Smooth muscle cell of the brain vasculature (primary cell): ENCODE measurements at places on chromosomes 12 and 14.

- DNase-seq, result no peak
Measured at GRCh38 chr12:76504606-76505005, 55.0 kb downstream of the OSBPL8 start.

DNA sequence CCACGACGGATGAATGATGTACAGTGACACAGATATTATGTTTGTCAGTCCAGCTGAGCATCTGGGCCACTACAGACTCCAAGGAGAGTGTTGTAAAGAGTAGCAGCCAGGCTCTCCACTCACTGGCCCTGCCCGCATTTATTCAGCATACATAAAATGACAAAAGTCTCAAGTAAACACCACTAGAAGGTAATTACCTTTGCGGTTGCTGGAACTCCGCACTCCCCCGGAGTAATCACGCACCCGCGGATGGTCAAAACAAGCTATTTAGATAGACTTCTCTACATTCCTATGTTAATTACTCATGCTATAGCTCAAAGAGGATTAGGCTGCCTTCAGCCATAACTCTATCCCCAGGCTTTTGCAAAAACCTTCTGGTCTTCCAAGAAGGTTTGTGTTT is 18.8 kb upstream of the STRAP start:
- DNase-seq, result no peak

- no peak for DNase-seq
Measured at GRCh38 chr14:54023027-54023426, 66.4 kb upstream of the BMP4 start.

DNA sequence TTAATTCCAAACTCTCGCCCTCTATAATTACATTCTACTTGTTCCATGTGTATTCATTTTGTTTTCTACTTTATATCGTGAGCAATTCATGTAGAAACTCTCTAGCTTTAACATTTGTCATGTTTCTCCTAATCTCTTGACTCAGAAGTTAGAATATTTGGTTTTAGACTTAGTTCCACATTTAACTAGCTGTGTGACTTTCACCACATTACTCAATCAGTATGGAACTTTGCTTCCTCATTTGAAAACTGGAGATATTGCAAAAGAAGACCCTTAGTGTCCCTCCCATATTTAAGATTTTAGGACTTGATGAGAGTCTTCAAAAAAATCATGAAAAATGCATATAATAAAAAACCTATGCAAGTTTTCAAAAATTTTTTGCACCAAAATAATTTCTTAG is 447.5 kb downstream of the GXYLT1 start:
- no peak for DNase-seq

DNA sequence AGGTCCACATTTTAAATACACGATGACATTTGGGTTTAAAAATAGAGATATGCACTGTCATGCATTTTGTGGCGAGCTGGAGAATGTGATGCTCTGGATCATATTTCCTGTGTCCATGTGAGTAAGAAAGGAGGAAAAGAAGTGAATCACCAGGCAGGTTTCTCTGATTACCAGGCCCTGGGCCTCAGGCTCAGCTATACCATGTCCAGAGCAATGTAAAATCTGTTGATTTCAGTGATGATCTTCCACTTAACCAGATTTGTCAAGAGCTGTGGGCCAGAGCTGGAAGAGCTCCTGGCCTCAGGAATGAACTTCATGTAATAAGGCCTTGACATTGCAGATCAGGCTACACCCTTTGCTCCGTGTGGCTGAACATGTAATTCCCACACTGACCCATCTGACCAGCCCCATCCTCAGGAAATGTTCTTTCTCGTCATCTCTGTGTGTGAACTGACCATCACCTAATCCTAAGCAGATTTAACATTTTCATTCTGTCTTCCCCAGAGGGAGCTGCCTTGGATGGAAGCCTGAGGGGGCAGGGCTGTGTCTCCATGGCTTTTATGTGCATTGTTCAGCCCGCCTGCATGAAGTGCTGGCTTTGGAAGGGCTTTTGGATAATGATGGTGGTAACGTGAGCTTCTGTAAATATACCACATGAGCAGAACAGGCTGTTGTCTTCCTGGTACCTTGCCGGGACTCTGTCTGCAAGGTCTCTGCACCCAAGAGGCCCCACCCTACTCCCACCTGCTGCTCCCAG is 54.5 kb downstream of the CRACR2A start:
- DNase-seq, result peak; percentile 65

DNA sequence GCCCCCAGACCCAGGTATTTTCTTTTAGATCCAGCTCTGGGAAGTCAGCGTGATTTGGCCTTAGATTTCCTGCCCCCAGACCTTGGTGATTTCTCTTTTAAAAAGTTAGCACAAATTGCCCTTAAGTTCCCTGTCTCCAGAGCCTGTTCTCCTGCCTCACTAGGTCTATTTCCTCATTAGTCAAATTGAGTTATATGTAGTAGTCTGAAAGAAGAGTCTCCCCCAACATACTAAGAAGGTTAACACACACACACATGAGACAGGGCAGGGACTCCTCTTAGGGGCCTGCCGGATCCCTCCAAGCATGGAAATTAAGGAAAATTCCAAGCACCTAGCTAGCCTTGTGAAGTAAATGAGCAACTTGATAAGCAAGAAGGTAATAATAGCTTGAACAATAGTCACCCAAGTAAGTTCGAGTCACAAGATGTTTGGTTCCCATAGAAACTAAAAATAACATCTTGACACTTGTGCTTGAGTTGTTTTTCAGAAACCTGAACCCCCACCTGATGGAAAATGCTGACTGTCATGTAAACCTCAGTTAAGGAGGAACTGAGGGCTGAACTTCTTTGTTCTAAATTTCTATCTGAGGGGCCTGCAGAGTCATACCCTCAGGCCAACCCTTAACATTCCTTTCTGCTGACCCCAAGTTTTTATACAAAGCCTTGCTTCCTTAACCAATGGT is 51.6 kb downstream of the CAND1 start:
- DNase-seq, result no peak

GRCh38 chr14:67643713-67644112 is 24.0 kb downstream of the ARG2 start:
- DNase-seq, result no peak

- no peak for DNase-seq
Measured at GRCh38 chr12:131618303-131618658, 92.6 kb upstream of the SFSWAP start.

DNA sequence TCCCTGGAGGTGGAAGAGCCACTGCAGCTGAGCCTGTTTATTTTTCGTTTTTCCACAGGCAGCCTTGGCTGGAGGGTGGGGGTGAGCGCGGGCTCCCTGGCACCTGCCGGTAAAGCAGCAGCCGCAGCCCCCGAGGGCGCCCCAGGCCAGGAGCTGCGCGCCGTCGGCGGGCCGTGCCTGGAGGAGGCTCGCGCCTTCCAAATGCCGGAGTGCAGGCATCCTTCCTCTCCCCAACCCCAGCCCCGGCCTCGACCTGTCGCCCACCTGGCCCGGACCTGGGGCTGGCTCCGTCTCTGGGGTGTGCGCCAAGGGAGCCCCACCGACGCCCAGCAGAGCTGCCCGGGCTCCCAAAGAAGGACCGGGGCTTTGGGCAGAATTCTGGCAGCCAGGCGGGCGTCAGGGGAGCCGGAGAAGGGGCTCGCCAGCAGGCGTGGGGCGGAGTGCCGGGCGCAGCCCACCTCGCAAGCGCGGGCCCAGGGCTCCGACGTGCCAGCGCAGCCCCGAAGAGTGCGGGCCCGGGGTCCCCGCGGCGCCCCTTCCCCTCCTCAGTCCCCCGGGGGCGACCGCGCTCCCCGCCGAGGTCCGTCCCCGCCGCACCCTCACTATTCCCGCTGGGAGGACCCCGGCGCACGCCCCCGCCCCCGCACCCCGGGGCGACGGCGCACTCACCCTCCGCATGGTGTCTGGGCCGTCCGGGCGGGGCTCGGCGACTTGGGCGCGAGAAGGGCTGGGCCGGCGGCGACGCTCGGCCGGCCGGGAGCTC is 130.3 kb downstream of the NDUFA12 start:
- no peak for DNase-seq

GRCh38 chr12:131771965-131772364 is 56.2 kb upstream of the MMP17 start:
- no peak for DNase-seq

DNA sequence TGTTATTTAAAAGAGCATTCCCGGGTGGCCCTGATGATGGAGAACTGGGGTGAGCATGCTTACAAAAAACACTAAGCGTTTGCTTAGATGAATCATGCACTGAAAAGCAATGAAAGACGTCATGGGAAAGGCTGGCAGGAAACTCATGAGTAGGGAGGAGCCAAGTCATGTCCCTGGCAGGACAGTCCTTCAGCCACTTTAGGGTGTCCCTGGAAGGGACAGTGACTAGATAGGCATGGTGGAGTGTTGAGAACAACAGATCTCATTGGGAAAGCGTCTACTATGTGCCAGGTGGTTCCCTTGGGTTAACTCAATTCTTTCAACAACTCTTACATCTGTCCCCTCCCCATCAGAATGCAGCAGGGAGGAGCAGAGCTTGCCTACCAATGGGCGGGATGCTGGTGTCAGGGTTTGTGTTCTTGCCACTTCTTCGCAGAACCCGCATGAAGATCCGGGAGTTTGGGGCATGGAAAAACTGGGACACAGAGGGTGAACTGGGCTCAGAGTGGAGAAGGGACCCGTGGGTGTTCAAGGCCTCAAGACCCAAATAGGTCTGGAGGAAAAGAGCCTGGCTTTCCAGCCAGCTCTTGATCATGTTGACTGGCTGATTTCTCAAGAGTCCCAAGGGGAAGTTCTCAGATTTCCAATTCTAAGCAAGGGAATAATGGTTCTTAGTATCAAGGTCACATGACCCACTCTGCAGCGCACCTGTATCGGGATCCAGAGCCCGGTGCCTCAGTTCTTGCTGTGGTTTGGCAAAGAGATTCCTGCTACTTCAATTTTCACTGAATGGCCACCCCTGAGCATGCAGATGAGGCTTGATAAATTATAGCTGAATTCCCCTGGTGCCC is 653.9 kb upstream of the TBX3 start:
- DNase-seq, result peak; percentile 71

- no peak for DNase-seq
Measured at GRCh38 chr12:81588235-81589008, 170.7 kb downstream of the PPFIA2 start.

DNA sequence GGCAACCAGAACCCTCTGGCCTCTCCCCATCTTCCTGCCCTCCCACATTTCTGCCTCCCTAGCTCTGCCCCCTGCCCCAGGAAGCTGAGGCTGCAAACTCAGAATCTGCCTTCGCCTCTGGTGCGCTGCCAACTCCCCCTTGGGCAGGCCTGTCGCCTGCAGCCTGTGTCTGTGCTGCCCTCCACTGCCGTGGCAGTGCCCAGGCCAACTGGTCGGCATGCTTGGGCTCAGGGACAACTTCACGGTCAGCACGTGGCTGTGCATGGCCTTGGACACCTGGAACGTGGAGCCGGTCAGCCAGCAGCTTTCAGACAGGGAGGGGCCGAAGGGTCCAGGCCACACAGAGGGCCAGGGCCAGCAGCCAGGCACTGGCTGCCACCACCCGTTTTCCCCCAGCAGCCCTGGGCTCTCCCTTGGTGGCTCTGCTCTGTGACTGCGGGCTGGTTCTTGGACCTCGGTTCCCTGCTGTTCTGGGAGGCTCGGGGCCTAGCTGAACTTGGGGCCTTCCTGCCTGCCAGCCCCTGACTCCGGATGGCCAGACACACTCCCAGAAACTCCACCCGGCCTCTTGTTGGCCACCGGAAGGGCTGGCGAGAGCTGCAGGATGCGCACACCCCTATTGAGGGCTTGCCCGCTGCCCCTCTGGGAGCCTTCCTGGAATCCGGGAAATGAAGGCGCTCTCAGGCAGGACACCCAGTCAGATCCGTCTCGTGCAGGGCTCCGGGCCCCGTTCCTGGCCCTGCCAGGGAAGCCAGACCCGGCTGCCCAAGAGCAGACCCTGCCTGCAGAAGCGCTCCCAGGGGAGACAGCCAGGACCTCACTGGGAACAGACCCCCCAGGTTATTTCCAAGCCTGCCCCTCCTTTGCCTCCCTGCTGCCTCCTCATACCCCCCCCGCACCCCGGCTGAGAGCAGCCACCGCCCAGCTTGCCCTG is 34.2 kb upstream of the PPP1R13B start:
- no peak for DNase-seq

DNA sequence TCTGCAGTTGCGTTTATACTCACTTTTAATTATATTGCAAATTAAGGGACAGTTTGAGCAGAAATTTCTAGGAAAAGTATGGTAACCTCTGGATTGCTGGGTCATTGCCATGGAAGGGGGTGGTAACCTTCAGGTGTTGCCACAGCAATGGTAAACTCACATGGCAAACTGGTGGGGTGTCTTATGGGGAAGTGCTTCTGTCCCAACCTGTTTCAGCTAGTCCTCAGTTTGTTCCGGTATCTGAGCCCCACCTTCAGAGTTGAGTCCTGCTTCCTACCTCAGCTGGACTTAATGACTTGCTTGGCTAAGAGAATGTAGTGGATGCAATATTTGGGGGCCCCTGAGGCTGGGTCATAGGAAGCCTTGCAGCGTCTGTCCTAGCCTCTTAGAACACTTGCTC is 7.3 kb upstream of the CLMN start:
- no peak for DNase-seq

DNA sequence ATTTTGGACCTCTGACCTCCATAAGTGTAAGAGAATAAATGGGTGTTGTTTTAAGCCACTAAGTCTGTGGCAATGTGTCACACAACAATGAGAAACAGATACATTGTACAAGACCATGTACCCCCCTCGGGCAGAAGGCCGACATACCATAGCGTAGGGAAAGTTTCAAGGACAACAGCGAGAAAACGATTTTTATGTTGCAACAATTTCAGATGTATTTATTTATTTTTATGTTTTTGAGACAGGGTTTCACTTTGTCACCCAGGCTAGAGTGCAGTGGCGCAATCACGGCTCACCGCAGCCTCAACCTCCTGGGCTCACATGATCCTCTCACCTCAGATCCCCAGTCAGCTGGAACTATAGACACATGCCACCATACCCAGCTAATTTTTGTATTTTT is 136.4 kb upstream of the NCOR2 start:
- no peak for DNase-seq

DNA sequence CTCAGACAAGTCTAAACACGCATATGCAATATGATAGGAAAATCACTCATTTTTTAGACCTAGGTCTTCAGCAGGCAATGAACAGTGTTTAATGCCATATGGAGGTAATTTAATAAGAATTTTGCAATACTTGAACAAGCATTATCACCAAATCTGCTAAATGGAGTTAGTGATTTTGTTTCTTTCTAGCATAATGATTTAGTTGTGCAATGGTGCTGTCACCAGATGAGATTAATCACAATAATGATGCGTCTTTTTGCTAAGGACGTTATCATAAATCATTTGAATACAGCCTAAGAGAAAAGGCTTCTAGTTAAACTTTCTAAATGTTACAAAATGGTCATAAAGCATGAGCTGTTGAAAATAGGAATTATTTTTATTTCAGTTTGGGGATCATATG is 170.0 kb upstream of the SLC16A7 start:
- no peak for DNase-seq

DNA sequence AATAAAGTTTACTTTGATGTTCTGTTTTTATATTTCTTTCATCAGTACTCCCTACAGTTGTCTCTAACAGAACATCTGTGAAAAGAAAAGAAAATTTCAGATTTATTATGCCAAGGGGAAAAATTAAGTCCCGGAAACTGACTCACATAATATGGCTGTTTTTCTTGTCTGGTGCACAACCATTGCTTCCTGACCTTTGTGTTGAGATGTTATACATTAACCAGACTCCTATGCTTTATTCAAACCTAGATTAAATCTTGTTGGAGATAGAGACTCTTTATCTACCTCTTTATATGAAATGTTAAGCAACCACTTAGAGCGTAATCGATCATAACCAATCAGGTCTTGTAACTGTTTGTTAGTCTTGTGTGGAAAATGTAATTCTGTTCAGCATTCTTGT is 37.6 kb upstream of the BICD1 start:
- no peak for DNase-seq
